ENCODE measurements at places on chromosomes 11 and 22.
A peak's percentile ranks its signal among the peaks of the same experiment; 100 is the strongest.

- peak; percentile 10 for DNase-seq
Observed at GRCh38 chr22:20267441-20268278, 458 bp downstream of the RTN4R start.

GRCh38 chr11:102545701-102546100, 15.2 kb upstream of the MMP7 start:
- DNase-seq: no peak

DNA sequence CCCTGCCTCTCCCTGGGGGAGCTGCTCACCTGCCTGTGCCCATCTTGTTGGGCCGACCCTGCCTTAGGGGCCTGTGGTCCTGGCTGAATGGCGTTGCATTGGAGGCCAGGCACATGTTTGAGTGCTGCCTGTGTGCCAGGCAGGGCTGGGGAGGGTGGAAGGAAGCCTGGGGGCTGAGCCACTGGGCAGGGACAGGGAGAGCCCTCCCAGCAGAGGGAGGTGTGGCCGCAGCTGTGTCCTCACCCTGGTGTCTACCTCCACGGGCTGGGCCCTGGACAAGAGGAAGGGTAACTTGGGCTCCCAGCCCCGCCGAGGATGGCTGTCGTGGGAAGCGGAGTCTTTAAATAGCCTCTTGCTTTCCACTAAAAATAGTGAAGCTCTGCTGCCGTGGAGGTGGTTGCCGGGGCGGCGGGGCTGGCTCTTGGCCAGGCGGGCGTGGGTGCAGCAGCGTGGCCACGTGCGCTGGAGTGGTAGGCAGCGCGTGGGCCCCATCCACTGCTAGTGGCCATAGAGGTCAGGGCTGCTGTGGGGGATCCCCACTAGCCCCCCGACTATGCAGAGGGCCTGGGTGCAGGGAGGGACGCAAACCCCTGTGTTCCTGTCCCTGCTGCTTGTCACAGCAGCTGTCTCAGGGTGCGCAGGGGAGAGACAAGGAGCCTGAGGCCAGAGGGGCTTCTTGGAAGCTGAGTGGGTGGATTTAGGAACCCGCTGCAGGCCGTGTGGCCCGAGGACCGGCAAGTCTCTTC, 6.2 kb downstream of the ZDHHC8 start:
- DNase-seq: no peak

GRCh38 chr22:47036352-47036751, 273.9 kb downstream of the TBC1D22A start:
- no peak for DNase-seq

- DNase-seq: no peak
Observed at GRCh38 chr22:38819387-38819940, 24.4 kb downstream of the NPTXR start.

DNA sequence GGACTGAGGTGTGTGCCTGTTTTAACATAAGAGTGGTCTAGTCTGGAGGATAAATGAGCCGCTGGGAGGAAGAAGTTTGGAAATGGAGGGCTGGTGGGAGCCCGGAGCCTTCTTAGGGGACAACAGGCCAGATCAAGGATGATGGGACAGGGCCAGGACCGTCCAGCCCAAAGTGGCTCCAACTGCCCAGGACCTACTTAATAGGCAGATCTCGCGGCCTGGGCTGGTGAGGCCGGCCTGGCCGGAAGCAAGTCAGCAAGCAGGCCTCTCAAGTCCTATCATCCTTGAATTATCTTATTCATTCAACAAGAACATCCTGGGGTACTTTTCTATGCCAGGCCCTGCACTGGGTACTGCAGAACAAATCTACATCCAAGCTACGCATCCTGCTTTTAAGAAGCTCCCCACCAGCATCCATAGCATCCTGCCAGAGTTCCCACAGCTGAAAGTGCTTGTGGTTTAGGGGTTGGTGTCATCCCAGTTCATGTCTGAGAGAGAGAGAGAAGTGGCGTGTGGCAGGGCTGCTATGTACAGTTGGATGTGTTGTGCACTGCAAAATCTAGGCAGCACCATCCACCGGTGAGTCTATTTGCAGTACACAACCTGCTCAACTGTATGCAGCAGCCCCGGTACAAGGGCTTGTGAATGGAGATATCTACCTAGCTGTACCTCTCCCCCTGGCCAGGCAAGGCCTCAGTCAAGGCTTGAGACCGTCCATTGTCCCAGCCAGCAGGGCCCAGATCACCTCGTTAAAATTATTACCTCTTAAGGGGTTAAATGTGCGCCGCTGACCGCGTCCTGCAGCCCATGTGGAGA, 82.1 kb downstream of the FBLN1 start:
- no peak for DNase-seq

GRCh38 chr11:36019005-36019596, 75.2 kb downstream of the LDLRAD3 start:
- DNase-seq: no peak
